ENCODE measurements at places on chromosomes 16 and 17. TPM values are rescaled to one million over a fixed set of nuclear protein-coding genes. Genes with fewer than 3 reads are reported as not detected.

- H3K27ac ChIP-seq, result no peak overlapping the region
- no peaks in the 10 kb centered on the region for H3K27me3 ChIP-seq
- H3K4me3 ChIP-seq, result no peak overlapping the region
- no peaks in the 10 kb centered on the region for H3K4me1 ChIP-seq
- no peaks in the 10 kb centered on the region for H3K36me3 ChIP-seq
- DNase-seq, result peak; percentile 8
Measured at GRCh38 chr17:67784364-67785121, 40.8 kb upstream of the BPTF start.

GRCh38 chr16:8893976-8894690 lies 12.0 kb downstream of the LITAFD start:
- no peaks in the 10 kb centered on the region for H3K27me3 ChIP-seq
- no peak overlapping the region for H3K27ac ChIP-seq
- H3K4me1 ChIP-seq, result no peaks in the 10 kb centered on the region
- no peak overlapping the region for H3K4me3 ChIP-seq

GRCh38 chr17:18262111-18262510 lies 1.6 kb downstream of the MIEF2 start:
- H3K27ac ChIP-seq, result no peak overlapping the region
- no peak for DNase-seq
- no peaks in the 10 kb centered on the region for H3K36me3 ChIP-seq
- peaks cover 16% of the 10 kb centered on the region for H3K4me1 ChIP-seq
- no peaks in the 10 kb centered on the region for H3K27me3 ChIP-seq

- no peaks in the 10 kb centered on the region for H3K36me3 ChIP-seq
- no peaks in the 10 kb centered on the region for H3K27me3 ChIP-seq
- no peak overlapping the region for H3K4me3 ChIP-seq
- DNase-seq, result no peak
- H3K4me1 ChIP-seq, result no peaks in the 10 kb centered on the region
- H3K27ac ChIP-seq, result no peak overlapping the region
Measured at GRCh38 chr16:78932355-78932943, 668.1 kb downstream of the MAF start.

- H3K27ac ChIP-seq, result no peak overlapping the region
- DNase-seq, result peak; percentile 32
- no peaks in the 10 kb centered on the region for H3K27me3 ChIP-seq
- peak overlapping the region; percentile 30 for H3K4me3 ChIP-seq
- no peaks in the 10 kb centered on the region for H3K4me1 ChIP-seq
- H3K36me3 ChIP-seq, result no peaks in the 10 kb centered on the region
Measured at GRCh38 chr17:35947156-35947585, 3.7 kb upstream of the LYZL6 start.

MT4 gene
- total RNA-seq, result not detected

NDUFAF8 gene
- total RNA-seq, result 58.0 TPM
